ENCODE measurements at places on chromosomes 13 and 19.

DNA sequence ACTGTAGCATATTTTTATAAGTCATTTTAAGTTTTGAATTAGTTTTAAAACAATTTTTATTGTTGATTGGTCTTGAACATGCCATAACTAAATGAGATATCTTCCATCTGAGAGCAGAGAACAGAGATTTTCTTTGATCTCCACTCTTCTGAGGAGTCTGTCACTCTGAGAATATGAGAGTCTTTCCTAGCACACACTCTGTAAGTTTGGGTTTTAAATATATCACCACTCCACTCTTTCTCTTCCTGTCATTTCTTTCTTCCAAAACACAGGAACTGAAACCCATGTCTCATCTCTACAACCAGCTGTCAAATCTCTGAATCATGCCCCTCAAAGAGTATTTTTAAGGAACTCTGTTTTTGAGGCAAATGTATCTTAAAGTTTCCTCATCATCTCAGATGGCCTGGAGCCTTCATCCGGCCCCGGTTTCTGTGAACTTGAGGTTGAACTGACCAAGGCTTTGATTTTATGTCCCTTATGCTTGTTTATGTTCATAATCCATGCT, 698.2 kb upstream of the SGCG start:
- DNase-seq: no peak

DNA sequence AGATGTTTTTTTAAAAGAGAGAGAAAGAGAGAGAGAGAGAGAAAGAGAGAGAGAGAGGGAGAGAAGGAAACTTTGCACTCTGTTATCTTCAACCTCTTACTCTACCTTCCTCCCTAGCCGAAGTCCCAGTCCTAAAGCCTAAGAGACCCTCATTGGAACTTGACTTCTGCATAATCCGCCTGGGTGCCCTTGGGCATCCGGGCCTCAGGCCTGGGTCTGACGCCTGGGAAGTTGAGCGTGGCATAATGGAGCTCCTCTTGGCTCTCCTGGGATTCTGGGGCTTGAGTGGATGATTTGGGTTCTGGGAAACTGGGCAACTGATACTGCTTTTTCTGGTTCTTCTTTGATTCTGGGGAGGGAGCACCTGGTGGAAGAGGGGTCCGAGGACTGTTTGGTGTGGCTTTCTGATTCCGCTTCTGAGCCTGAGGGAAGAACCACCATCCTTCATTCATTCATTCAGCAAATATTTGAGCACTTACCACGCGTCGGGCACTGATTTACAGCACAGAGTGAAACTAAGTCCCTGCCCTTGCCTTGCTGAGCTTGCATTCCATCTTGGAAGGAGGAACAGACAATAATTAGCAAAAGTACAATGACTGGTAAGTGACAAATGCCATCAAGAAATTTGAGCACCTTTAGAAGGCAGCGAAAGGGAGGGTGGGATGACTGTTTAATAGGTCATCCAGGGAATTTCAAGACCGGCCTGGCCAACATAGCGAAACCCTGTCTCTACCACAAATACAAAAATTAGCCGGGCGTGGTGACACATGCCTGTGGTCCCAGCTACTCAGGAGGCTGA, 6.3 kb downstream of the SIGLEC10 start:
- no peak for DNase-seq

GRCh38 chr13:80342471-80343371, 1.8 kb upstream of the SPRY2 start:
- peak; percentile 65 for DNase-seq

- DNase-seq: no peak
Observed at GRCh38 chr19:51158474-51159129, 16.5 kb downstream of the SIGLEC7 start.

DNA sequence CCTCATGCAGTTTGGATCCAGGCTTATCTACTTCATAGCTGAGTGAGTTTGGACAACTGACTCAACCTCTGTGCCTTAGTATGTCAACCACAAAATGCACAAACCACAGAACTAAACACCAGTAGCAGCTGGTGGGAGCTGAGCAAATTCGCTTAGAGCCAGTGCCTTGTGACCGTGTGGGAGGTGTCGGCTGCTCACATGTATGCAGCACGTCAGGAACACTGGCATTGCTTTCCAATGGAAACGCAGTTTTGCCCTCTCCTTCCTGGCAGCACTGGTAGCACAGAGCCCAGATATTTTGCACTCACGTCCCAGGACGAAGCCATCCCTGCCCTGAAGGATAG, 8.3 kb upstream of the NTN5 start:
- DNase-seq: no peak

- no peak for DNase-seq
Observed at GRCh38 chr13:19605161-19605955, 28.1 kb upstream of the MPHOSPH8 start.

DNA sequence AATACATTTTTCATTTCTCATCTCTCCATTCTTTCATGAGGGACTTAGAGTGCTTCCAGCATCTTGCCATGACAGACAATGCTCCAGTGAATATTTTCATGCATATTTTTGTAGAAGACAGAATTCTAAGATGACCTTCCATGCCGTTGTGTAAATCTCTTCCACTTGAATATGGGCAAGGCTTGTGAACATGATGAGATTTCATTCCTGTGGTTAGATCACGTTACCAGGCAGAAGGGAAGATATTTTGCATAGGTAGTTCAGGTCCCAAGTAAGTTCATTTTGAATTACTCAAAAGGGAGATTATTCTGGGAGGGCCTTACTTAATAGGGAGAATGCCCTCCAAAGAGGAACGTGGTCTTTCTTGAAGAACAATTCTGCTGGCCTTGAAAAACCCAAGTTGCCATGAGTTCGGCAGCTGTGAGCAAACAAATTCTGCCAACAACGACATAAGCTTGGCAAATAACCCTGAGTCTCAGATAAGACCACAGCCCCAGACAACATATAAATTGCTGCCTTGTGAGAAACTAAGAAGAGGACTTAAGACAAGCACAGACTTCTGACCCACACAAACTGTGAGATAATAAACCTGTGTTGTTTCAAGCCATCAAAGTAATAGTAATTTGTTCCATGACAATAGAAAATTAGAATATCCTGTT, 400.5 kb upstream of the GPC6 start:
- no peak for DNase-seq

DNA sequence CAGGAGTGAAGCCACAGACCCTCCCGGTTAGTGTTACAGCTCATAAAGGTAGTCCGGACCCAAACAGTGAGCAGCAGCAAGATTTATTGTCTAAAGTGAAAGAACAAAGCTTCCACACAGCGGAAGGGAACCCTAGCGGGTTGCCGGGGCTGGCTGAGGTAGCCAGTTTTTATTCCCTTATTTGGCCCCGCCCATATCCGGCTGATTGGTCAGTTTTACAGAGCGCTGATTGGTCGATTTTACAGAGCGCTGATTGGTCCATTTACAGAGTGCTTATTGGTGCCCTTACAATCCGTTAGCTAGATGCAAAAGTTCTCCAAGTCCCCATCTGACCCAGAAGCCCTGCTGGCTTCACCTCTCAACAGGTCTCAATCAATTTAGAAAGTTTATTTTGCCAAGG, 126.0 kb upstream of the RFC3 start:
- DNase-seq: no peak
